Inflammatory macrophage (primary cell): ENCODE measurements at places on chromosomes 16 and 17.

DNA sequence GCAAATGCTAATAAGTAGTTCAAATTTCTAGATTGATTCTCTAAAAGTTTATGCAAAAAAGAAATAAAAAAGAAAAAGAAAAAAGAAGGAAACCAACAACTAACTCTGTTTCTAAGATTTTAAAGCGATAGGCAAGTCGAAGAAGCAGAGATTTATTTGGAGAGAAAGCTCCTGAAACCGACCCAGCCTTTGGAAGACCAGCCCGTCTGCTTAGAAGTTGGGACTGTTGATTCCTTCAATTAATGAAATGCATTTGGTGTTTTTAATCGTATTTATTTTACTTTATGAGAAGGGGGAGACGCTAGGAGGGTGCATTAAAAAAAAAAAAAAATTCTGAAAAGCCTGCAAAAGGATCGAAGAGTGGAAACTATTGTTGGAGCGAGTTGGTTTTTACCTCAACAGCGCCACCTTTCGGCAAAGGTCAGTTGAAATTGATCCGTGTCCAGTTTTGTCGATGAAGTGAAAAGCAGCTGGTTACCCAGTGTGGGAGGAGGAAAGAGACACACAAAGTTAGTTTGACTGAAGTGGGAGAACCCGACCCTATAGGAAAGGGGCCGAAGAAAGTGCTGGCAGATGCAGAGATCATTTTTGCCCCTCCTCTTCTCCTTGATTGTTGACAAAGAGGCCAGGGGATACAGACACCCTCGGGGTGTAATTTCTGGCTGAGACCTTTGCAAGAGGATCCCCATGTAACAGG is 1.5 kb upstream of the MAF start:
- DNase-seq: peak; percentile 83

GRCh38 chr17:45787044-45787443 is 2.9 kb downstream of the CRHR1 start:
- no peak for DNase-seq

DNA sequence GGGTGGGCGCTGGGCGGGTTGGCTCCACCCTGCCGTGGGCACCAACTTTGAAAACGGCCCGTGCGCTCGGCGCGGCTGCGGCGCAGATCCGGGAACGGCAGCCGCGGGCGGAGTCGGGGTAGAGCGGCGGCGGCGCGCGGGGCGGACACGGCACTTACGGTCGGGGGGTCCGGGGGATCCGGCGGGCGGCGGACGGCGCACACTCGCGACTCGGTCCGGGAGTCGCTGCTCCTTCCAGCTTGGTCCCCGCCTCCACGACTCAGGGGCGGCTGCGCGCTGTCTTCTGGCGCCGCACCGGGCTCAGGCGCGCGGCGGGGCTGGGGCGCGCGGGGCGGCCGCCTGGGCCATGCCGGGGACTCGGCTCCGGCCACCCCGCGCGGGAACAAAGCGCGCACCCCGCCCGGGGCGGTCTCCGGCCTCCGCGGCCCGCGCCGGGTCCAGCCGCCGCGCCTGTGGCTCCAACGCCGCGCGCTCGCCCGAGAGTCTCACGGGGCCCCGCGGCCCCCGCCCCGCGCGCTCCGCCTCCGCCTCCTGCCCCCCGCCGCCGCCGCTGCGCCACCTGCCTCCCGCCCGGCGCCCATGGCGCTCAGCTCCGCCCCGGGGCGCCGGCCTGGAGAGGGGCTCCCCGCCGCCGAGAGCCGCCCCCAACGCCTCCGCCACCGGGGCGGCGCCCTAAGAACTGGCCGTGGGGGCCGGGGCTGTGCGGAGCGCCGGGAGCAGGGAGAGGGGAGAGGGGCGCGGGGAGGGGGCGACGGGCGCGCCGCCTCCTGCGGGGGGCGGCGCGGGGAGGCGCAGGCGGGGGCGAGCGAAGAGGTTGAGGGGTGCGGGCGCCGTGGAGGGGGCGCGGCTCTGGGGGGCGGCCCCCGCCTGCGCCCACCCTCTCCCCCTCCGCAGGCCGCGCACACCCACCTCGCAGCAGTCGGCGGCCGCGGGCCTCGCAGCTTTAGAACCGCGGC is 35.9 kb downstream of the CBFA2T3 start:
- DNase-seq: peak; percentile 8

DNA sequence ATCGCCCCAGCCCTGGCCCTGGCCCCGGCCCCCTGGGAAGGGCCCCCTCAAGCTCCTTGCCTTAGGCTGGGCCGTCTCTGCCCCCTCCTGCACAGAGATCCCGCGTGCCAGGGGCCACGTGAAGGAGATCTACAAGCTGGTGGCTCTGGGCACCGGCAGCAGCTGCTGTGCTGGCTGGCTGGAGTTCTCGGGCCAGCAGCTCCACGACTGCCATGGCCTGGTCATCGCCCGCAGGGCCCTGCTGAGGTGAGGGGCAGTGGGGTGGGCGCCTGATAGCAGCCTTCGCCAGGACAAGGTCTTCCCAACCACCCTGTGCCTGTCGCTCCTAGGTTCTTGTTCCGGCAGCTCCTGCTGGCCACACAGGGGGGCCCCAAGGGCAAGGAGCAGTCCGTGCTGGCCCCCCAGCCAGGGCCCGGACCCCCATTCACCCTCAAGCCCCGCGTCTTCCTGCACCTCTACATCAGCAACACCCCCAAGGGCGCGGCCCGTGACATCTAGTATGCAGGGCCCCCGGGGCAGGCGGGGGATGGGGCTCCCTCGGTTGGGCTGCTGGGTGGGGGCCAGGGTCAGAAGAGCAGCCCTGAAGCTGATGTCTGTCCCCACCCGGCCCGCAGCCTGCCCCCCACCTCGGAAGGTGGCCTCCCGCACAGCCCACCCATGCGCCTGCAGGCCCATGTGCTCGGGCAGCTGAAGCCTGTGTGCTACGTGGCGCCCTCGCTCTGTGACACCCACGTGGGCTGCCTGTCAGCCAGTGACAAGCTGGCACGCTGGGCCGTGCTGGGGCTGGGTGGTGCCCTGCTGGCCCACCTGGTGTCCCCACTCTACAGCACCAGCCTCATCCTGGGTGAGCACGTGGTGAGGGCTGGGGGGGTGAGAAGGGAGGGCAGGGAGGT is 4.5 kb downstream of the ADAD2 start:
- DNase-seq: no peak

DNA sequence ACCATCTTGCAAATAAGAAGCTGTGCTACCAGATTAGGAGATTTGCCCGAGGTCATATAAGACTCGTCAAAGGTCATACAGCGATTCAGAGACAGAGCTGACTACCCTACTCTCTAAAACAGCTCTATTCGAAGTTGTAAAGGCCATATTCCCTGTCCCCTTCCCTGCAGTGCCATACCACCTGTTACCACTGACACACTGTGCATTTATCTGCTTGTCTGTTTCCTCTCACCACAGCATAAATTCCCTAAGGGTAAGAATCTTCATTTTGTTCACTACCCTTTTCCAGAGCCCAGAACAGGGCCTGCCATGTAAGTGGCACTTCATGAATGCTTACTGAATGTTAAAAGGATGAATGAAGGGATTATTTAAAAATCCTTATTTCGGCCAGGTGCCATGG is 3.4 kb upstream of the KSR1 start:
- no peak for DNase-seq

GRCh38 chr16:575354-576196 is 5.8 kb downstream of the PIGQ start:
- DNase-seq: no peak

DNA sequence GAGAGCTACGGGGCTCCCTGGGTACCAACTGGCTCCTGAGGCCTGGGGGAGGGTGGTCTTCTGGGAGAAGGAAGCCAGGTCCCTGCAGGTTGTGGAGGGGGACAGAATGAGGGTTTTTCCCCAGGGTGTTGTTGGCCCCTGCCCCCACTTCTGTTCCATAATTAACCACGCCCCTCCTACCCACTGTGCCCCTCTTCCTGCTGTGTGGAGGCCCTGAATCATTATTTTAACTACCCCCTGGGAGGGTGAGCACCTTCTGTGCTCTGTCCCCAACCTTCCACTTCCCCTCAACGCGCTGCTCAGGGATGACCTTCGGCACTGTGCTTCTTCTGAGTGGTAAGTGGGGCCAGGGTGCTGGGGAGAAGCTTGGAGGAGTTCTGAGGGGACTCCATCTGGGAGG is at the start of gene ITGAD:
Gene ITGAD (plus strand): TSS at position 280 of the 400 bp plus-strand sequence. CDS start 26 bp downstream, at position 306.
- no peak for DNase-seq

GRCh38 chr16:15427648-15428239 is 6.6 kb upstream of the BMERB1 start:
- peak; percentile 69 for DNase-seq

GRCh38 chr16:74107795-74108610 is 188.6 kb upstream of the PSMD7 start:
- peak; percentile 76 for DNase-seq

DNA sequence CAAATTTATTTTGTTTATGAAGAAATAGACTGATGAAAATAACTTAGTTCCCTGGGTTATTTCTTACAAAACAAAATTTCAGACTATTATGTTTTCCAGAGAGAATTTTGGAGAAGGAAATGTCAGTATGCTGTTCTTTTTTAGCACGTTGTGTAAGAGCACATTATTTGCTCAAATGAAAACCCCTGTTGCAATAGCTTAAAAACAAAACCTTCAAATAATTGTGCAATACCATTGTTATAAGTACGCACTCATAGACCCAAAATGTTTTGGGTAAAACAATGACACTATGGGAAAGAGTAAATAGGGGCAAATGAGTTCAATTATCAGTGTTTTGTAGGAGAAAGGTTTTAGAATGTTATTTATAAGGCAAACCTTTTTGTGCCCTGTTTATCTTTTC is 18.2 kb downstream of the VMP1 start:
- peak; percentile 91 for DNase-seq

GRCh38 chr16:84585886-84586285 is 32.0 kb downstream of the COTL1 start:
- DNase-seq: peak; percentile 42

DNA sequence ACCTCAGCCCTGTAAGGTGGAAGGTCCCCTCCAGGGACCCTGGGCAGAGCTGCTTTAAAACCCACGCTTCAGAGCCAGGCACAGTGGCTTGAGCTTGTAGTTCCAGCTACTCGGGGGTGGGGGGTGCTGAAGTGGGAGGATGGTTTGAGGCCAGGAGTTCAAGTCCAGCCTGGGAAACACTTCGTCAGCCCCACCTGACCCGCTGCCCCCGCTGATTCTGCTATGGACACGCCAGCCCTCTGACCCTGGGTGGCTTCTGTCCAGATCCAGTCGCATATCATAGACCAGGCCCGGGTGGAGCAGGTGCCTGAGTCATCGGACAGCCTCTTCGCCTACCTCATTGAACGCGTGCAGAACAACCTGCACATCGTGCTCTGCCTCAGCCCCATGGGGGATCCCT is 35.2 kb upstream of the KDM6B start:
- no peak for DNase-seq

DNA sequence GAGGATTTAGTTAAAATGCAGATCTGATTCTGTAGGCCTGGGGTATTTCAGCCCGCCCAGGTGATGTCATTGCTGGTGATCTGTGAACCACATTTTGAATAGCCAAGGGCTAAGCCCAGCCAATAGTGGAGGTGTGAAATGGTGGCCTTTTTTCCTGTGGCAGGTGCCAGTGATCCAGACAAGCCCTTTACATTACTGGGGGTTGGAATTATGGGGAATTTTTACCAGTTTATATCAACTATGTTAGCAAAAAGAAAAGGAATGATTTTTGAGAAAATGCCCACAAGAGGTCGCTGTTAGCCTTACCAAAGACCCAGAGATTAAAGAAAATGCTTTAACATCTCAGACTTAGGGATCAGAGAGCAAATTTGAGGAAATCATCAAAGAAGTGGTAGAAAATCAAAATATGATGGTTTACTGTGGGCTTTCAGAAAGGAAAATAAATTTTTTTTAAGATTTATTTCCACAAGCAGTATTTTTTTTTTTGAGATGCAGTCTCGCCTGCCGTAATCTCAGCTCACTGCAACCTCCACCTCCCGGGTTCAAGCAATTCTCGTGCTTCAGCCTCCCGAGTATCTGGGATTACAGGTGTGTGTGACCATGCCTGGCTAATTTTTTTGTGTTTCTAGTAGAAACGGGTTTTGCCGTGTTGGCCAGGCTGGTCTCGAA is 3.9 kb downstream of the VPS35L start:
- peak; percentile 73 for DNase-seq

- no peak for DNase-seq
Observed at GRCh38 chr16:79181419-79181818, 419.1 kb downstream of the MAF start.

- DNase-seq: no peak
Observed at GRCh38 chr16:50360033-50360778, 8.6 kb downstream of the BRD7 start.

DNA sequence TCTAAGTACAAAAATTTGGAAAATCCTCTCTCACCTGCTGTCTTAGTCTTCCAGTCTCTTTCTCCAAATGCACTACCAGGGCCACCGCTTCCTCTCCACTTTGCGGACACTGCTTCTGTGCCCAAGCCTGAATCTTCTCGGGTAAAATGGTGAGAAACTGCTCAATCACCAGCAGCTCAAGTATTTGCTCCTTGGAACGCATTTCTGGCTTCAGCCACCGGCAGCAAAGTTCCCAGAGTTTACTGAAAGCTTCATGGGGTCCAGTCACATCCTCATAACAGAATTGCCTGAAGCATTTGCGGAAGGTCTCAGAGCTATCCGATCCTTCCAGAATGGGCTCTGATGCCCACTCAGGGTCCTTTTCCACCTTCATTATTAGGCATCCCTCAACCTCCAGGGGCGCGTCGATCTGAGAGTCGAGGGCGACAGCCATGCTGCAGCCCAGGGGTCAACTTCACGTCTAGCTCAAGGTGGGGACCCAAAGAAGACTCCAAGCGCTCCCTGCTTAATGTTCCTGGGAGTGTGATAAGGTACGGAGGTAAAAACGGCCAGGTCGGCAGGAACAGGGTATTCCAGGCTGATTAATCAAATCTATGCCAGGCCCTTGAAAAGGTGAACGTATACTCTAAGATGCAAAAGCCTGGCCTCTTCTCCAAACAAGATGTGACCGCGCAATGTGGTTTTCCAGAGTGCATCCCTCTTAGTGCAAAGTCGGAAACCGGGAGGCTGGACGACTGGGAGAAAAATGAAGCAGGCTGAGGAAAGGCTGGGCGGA is 763 bp downstream of the ZKSCAN2 start:
- peak; percentile 10 for DNase-seq

DNA sequence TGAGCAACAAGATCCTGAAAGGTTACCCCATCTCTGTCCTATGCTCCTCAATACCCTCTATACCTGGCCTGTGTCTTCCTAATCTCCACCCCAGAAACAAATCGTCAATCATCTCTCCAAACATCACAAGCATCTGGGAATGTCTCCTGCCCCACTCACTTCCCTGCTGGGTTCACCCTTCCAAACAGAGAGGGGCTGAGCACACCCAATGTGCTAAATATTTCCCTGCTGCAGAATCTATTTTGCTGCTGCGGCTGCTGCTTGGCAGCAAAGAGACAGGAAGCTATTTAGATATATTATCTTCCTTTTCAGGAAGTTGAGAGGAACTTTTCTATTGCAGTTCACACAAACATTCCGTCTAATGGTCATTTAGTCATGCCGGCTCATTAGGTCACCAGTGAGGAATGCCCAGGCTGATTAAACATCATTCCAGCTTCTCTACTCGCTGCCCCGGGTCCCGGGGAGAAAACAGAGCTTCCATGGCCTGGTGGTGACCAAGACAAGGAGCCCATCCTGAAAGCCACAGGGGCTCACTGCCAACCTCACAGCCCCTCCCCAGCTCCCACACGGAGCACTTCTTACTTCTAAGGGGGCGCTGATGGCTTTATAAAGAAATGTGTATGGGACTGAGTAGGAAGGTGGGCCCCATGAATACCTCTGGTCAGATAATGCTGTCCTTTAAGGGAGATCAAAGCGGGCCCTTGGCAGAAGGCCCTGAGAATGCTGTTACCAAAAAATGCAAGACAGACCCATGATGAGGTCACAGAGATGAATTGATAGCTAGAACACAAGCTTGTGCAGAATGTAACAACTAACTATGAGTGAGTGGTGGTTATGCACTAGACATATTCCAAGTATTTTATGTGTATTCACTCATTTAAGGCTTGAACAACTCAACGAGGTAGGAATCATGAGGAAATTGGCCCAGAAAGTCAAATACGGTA is 218.3 kb downstream of the SOX9 start:
- no peak for DNase-seq
